ENCODE measurements at places on chromosomes 4 and X.
A peak's percentile ranks its signal among the peaks of the same experiment; 100 is the strongest.

GRCh38 chr4:153955327-153955726 is 166.4 kb upstream of the SFRP2 start:
- DNase-seq: no peak

- peak; percentile 48 for DNase-seq
Measured at GRCh38 chrX:107227780-107228485, 21.5 kb downstream of the DNAAF6 start.

DNA sequence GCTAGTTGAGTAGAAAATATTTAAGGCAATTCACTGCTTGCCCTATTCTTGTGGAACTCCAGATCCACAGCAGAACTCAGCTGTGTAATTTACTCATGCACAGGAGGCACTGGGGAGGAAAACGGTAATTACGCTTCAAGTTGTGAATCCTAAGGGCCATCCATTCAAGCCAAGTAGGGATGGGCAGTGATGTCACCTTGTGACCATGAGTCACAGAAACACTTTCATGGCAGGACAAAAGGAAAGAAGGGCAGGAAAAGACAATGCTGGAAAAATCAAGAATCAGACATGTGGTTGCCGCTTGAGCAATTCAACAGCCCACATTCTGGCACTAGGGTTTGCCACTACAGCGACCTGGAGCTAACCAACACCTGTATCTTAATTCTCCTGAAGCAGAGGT is 1.4 kb downstream of the PAQR3 start:
- no peak for DNase-seq

DNA sequence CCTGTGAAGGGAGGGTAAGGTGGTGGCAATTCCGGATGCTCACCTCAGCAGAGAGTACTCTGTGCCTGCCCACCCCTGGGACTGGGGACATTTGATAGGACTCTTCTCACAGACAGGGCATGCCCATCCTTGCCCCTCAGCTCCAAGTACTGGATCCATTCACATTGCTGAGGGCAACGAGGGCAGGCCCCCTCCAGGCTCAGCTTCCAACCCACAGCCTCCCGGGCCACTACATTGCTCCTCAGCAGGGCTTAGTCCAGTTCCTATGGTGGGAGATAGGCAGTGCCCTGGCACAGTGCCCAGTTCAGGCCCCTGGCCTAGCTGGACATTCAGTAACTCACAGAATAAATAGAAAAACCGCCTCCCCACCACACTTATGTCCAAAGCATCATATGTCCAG is 15.1 kb upstream of the VSIG4 start:
- no peak for DNase-seq

GRCh38 chr4:151541389-151542071 is 132.6 kb downstream of the FHIP1A start:
- DNase-seq: no peak

- no peak for DNase-seq
Measured at GRCh38 chr4:123350191-123350544, 46.4 kb upstream of the SPRY1 start.
